ENCODE measurements at places on chromosomes 11 and 22.

- DNase-seq, result no peak
These were observed 168.8 kb downstream of the RCN1 start for GRCh38 chr11:32259641-32260081.

- DNase-seq, result no peak
These were observed 332 bp downstream of the TEAD1 start for GRCh38 chr11:12674571-12674935.

- no peak for DNase-seq
These were observed 772.5 kb downstream of the TBC1D22A start for GRCh38 chr22:47534804-47535410.

DNA sequence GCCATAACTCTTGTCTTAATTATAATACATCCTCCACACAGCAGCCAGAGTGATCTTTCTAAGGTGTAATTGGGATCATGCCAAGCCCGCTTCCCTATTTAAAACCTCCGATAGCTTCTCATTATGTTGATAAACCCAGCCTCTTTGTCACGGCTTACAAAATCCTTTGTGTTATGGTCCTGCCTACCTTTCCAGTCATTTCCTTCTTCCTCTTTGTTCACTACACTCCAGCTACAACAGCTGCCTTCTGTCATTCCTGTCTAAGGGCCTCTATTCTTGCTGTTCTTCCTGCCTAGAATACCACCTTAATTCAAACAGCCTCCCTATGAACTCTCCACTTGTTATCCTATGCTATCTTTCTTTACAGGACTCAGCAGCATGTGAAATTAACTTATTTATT lies 70.6 kb upstream of the CAPRIN1 start:
- DNase-seq, result no peak

DNA sequence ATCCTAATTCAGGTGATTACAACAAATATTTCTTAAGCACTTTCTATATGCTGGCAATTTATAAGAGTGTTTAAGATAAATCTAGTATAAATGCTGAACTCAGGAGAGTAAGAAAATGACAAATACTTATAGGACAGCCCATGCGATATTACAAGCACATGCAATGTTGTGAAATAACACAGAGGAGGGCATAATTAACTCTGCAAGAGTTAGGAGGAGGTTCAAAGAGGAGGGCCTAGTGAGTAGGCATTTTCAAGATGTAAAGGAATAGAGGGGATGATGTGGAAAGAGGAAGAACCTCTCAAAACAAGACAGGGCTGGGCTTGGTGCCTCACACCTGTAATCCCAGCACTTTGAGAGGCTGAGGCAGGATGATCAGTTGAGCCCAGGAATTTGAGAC lies 37.1 kb upstream of the IL17RA start:
- no peak for DNase-seq

DNA sequence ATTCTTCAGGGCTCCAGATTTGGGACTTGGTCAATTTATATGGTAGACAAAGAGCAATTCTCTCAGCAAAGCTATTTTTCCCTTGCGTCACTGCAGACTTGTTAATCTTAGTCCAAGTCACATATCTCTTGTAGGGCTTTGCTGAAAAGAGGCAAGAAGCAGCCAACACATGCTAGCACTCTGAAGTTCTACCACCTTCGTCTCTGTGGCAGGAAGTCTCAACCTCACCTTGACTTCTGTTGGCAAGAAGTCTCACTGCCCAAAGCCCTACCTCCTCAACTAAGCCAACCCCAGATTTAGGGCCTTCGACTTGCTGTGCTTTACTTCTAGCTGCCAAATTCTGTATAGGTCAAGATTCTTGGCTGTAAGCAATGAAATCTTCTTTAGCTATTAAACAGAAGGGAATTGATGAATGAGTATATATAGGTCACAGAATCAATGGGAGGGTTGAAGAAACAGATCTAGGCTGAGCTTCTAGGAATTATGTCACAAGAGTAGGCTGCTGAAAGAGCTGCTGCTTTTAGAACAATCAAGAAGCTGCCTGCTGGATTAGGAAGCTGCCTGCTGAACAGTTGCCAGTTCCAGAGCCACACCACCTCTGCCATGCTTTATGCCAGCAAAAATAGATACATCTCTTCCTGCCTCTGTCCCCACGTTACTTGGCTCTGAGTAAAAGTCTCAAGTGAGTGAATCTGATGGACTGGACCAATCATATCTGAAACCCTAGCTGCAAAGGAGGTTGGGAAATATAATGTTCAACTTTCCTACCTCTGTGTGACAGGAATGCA lies 17.6 kb upstream of the NCR3LG1 start:
- DNase-seq, result no peak

Measured in NCI-H1048 (cell line).